Activated CD8-positive, alpha-beta memory T cell treated with anti-CD3 and anti-CD28 coated beads for 1 hour (primary cell): ENCODE measurements at places on chromosomes 4 and X.
A peak's percentile ranks its signal among the peaks of the same experiment; 100 is the strongest.

GRCh38 chr4:31100536-31100935 lies 380.4 kb downstream of the PCDH7 start:
- DNase-seq: no peak

DNA sequence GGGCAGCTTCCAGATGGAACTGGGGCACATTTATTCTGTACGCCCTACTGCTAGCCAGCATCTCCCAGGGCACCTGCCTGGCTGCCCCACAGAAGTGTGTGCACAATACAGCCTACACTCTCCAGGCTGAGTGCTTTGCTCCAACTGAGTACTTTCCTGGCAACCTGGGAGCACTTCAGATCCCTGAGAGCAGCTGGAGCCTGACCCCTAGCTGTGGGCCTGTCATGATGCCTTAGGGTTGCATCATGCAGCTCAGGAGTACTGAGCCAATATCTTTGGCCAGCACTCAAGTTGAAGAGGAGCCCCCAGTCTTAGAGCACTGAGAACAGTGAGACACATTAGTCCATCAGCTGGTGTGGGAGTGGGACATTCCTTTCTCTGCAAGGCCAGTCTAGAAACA lies 321.9 kb downstream of the CFAP47 start:
- no peak for DNase-seq

- no peak for DNase-seq
Measured at GRCh38 chr4:56768763-56769162, 52.7 kb downstream of the SPINK2 start.

DNA sequence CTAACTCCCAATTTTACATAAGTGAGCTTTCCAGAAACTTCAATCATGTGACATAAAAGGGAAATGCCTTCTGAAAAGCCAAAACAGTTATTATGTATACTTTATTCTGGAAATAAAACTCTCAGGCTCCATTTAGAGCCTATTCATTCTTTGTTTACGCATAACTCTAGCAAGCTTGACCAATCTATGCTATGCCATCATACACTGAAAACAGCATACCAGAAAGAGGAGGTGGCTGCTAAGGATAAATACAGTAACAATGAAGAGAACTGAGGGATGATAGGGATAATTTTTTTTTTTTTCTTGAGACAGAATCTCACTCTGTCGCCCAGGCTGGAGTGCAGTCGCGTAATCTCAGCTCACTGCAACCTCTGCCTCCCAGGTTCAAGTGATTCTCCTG lies 24.4 kb downstream of the CDKL2 start:
- no peak for DNase-seq

DNA sequence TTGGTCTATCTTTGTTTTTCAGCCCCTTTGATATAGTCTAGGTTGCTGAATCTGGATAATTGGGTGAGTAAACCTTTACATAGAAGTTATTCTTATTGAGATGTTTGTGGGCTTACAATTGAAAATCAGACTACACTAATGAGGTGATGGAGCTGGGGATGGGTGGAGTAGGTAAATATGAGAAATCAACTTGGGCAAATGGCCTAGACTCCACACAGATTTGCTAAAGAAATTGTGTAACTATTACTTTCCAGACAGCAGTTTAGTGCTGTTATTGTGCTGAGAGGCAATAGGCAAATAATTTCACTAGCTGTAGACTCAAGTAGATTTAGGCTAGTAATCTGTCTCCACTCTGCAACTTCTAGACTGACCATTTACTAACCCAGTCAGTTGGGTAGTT lies 8.2 kb downstream of the DIAPH2 start:
- DNase-seq: no peak

DNA sequence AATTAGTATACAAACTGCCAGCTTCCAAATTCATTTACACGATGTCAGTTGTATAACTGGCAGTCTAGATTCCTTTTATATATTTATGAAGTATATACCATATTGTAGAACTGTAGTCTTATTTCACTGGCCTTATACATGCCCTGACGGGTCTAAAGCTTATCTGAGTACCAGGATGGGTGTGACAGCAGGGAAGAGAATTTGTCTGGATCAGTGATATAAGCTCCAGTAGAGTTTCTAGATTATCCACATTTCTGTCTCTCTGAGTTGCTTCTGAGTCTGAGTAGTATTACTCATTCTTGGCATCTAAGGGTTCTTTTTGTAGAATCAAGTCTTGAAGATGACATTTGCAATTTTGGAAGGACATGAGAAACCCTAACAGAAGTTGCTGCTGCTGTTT lies 101.3 kb downstream of the RPA4 start:
- DNase-seq: no peak

- no peak for DNase-seq
Measured at GRCh38 chr4:170853422-170854021, 763.8 kb upstream of the AADAT start.

DNA sequence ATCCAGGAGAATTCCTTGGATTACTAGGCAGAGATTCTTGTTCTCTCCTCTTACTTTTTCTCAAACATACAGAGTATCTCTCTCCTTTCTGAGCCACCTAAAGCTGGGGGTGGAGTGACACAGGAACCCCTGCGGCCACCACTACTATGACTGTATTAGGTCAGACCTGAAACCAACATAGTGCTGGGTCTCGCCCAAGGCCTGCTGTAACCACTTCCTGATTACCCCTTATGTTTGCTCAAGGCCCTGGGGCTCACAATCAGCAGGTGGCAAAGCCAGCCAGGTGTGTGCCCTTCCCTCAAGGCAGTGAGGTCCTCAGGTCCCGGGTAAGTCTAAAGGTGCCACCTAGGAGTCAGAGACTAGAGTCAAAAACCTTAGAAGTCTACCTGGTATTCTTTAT lies 166.4 kb downstream of the PARM1 start:
- DNase-seq: no peak

DNA sequence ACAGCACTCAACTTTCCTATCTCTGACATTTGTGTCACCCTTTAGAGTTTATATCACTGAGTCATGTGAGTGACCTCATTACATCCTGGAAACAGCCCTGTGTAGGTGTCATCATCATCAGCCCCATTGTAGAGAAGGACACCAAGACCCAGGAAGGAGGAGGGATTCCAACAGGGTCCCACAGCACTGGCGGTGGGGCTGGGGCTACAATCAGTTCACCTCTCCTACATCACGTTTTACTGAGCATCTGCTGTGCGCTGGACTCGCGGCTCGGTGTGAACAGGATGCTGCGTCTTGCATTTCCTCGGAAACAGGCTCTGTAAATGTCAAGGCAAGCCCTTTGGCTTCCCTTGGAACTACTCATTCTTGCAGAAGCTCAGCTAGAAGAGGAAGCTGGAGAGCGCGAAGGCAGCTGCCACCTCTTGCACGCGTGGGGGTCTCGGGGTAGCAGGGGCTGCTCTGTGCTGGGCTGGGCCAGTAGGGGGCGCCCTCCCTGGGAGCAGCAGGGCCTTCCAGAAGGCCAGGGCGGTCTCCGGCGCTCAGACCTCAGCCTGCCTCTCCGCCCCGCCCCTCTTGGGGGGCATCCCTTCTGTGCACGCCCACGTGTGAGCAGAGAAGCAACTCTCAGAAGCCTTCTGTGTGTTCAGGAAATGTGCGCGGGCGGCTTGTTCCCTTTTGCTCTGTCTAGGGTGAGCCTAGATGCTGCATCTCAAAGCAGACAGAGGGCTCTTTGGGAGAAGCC lies 29.0 kb downstream of the REELD1 start:
- peak; percentile 9 for DNase-seq

DNA sequence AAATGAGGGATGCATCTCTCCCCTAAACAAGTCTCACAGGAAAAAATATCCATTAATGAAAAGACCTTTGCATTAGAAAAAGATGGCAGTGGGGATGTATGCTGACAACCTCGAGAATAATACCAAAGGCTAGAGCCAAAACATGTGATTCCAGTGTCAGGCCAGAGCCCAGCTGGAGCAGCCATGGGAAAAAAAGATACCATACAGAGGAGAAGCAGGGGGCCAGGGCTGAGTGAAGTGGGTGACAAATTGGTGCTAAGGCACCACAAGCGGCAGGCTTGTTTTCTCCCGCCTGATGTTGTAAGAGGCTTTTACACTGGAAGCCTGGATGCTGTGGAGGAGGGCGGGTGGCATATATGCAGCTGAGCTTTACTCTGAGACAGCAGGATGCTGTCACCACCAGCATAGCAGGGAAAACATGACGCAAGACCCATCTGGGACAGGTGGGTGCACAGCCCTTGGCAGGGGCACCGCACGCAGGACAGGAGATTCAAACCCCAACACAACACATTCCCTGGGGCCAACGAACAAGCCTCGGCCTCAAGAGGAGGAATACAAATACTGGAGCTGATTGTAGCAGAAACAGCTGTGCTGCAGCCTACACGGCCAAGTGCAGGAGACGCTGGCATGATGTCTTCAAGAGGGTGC lies 91.9 kb downstream of the TSPAN5 start:
- DNase-seq: no peak

DNA sequence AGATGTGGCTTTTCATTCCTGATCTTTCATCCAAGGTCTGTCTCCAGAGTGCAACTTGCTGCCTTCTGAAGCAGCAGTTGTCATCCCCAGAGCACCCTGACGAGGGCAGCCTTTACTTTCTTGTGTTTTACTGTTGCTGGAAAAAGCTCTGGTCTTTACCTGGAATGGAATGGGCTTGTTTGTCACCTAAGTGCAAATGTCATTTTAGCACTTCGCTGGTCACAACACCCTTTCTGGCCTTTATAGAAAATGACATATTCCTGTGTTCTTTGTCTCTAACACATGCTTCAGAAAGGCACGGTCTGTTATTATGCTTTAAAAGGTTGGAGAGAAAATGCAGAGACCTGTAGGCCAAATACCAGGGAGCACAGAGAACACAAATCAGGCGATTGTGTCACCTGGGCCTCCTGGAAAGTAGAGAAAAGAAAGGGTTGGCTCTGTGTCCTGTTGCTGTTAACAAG lies 332.7 kb upstream of the IGFBP7 start:
- DNase-seq: no peak

GRCh38 chrX:28225513-28225912 lies 244.3 kb upstream of the DCAF8L1 start:
- DNase-seq: no peak

DNA sequence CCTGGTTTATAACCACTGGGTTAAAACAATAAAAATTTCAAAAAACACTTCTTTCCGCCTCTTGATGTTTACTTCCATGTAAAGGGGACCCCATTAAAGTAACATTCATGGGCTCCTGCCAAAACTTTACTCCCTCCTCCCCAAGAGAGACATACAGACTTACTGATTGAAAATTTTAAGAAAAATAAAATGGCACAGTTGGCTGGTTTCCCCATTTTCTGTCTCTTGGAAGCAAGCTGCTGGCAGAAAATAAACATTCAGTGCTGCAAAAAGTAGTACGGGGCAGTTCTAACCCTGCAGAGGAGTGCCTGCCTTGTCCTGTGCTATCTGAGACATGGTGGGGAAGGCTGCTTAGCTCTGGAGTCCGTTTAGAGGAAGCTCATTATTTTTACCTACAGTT lies 187.3 kb upstream of the INTU start:
- no peak for DNase-seq

- no peak for DNase-seq
Measured at GRCh38 chr4:156377036-156377710, 423.5 kb upstream of the CTSO start.

GRCh38 chr4:66923081-66923865 lies 622.0 kb downstream of the CENPC start:
- no peak for DNase-seq

DNA sequence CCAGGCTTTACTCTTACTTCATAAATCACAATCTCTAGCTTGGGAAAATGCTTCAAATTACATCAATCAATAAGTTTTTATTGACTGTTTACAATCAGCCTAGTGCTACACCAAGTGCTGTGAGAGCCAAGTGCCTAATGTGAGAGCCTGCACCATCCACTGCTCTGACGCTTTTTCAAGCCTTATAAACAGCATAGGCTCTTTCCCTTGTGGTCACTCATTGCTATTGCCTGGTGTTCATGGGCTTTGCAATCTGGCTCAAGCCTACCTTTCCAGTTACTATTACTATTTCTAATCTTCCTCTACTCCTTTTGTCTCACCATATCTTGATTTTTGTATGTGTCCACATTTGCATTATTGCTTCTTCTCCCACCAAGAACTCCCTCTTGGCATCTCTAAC lies 77.0 kb downstream of the REELD1 start:
- no peak for DNase-seq

DNA sequence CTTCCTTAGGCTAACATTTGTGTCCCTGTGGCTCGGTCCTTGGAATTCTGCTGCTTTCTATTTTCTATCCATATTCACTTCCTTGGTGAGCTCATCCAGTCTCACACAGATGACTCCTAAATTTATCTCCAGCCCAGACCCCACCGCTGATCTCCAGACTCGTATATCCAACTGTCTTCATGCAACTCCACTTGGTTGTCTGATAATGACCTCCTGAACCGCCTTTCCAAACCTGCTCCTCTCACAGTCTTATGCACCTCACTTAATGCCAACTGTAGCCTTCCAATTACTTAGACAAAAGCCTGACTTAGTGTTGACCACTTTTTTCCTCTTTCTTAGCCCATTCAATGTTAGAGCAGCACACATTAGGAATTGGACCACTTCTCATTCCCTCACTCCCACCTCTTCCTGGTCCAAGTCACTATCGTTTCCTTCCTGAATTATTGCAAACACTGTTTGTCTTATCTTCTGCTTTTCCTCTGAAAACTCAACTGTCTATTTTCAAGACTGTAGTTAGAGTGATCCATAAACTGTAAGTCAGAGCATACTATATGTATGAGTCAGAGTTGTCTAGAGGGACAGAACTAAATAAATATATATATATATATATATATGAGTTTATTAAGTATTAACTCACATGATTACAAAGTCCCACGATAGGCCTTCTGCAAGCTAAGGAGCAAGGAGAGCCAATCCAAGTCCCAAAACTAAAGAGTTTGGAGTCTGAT lies 292.5 kb downstream of the UNC5C start:
- DNase-seq: no peak

DNA sequence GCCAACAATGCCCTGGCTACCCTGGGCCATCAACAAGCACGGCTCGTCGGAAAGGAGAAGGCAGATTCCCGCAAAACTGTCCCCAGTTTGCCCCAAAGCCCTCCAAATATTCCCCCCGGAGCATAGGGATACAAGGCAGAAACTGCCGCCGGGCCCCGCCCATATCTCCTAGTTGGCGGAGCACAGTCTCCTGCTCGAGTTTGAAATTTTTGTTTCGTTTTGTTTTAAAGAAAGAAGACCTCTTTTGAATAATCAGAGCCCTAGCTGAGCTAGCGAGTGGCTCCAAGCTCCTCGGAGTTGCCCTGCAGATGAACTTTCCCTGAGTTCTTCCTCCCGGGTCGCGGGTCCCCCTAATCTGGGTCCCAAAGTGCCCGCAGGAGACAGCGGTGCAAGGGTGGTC lies 138.1 kb upstream of the ZIC3 start:
- DNase-seq: no peak

DNA sequence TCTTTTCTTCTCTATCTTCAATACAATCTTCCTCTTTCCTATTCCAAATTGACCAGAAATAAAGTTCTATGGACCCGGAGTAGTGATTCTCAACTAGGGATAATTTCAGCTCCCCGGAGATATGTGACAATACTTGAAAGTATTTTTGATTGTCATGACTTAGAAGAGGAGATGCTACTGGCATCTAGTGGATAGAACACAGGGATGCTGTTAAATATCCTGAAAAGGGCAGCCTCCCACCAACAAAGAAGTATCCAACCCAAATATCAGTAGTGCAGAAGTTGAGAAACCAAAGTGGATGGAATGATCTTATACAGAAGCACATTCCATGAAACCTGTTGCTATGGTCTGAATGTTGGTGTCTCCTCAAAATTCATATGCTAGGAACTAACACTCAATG lies 65.7 kb upstream of the NDST3 start:
- DNase-seq: no peak

- no peak for DNase-seq
Measured at GRCh38 chrX:10902001-10902400, 209.1 kb upstream of the HCCS start.

- DNase-seq: no peak
Measured at GRCh38 chrX:50067435-50068284, 133.1 kb downstream of the AKAP4 start.
